ENCODE measurements at places on chromosomes 4 and X. TPM values are rescaled to one million over a fixed set of nuclear protein-coding genes. Genes with fewer than 3 reads are reported as not detected.

DNA sequence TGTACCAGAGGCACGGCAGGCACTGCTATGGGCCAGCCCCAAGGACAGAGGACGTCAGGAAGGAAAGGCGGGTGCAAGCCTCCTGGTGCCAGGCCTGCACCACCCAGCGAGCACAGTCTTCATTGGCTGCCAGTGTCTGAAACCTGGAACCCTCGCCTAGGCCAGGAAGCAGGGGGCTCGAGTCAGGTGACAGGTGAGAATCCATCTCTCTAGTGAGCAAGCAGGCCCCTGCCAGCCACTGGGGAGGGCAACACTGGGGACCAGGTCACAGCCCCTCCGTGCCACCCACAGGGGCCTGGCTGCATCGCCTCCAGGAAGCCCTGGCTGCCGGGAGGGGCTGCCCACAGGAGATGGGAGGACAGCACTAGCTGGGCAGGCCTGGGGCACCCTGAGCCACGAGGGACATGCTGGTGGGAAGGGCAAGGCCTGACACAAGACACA lies 6.9 kb upstream of the HAUS3 start:
- H3K4me3 ChIP-seq: no peak overlapping the region
- H3K27me3 ChIP-seq: peaks cover 2% of the 10 kb centered on the region
- H3K27ac ChIP-seq: no peak overlapping the region
- H3K36me3 ChIP-seq: no peaks in the 10 kb centered on the region
- H3K4me1 ChIP-seq: peaks cover 11% of the 10 kb centered on the region

CTAG1B gene
- not detected for total RNA-seq

DNA sequence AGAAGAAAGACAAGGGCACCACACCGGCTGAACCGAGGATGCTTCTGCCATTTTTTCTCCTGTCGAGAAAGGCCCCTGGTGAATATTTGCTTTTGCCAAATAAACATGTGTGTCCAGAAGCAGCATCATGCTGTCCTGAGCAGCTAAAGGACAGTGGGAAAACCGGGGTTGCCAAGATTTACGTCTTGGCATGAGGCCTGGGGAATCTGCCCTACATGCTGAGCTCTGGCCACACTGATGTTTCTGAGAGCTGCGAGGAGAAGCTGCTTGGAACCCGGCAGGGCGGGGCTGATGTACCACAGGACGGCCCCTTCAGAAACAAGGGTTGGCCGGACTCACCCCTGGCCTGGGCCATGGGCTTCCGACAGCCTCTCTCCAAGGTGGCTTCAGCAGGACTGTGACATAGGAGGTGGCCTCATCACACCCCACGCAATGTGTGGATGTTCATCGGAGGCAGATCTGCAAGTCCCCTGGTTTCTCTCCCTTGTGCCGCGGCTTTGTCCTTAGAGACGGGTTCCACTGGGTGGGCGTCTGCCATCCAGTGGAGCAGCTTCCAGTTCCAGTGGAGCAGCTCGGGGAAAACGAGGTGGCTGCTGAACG lies 42.2 kb upstream of the SORCS2 start:
- DNase-seq: no peak
- H3K36me3 ChIP-seq: no peaks in the 10 kb centered on the region
- H3K27ac ChIP-seq: no peak overlapping the region
- H3K4me3 ChIP-seq: no peak overlapping the region
- peaks cover 13% of the 10 kb centered on the region for H3K27me3 ChIP-seq
- H3K4me1 ChIP-seq: no peaks in the 10 kb centered on the region

DNA sequence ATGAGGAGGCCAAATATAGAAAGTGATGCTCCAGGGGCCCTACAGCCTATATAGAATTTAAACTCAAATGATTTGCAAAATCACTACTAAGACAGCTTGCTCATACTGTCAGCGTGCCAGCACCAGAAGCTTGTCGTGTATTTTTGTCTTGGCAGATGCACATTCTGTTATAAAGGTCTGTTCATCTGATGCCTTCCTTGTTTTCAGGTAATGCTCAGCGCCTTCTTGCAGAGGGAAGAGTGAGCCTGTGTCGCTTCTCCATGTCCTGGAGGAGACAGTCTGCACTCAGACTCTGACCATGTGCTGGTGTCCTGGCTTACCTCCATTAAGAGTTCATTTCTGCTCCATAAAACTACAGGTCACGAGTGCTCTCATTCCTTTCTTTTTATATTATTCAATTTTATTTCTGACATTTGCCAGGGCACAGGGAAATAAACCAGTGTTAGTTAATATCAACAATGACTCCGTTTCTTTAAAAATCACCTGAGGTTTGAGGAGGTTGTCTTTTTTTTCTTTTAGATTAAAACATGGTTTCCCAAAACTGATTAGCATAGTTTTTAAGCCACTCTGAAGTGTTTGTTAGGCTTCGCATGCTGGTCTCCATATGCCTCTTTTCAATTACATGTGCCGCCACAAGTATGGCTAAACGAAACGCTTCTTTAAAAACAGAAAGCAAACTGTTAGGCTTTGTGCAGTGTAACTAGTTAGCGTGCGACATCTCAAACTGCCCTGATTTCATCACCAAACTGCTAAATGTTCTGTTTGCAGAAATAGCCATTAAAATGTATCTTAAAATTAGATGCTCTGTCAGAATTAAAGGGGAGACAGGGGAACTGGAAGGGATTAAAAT lies 215.2 kb upstream of the GK2 start:
- no peak overlapping the region for H3K27ac ChIP-seq
- DNase-seq: no peak
- peaks cover 2% of the 10 kb centered on the region for H3K27me3 ChIP-seq
- H3K36me3 ChIP-seq: no peaks in the 10 kb centered on the region
- no peaks in the 10 kb centered on the region for H3K4me1 ChIP-seq

VEGFD gene
- total RNA-seq: not detected

GRCh38 chrX:53089925-53090324 lies 4.0 kb upstream of the KANTR start:
- H3K27me3 ChIP-seq: no peaks in the 10 kb centered on the region
- peaks cover 6% of the 10 kb centered on the region for H3K36me3 ChIP-seq
- H3K4me3 ChIP-seq: no peak overlapping the region
- no peak overlapping the region for H3K27ac ChIP-seq
- peaks cover 20% of the 10 kb centered on the region for H3K4me1 ChIP-seq

TLR1 gene
- 17.2 TPM for total RNA-seq

GAGE12E gene
- not detected for total RNA-seq

MTMR8 gene
- total RNA-seq: 3.5 TPM

DNA sequence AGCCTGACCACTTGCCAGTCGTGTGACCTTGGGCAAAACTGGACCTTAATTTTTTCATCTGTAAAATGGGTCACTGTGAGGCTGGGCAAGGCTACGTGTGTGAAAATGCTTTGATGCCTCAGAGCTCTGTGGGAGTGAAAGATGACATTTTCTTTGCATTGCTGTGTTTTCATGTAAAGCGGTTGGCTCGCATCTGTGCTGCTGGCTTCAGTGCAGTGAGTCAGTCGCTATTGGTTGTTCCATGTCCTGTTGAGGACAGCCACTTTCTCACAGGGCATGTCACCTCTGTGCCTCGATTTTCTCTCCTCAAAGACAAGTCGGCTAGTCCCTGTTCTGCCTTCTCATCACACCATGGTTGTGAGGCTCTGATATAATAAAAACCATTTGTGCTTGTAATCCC lies 4.4 kb downstream of the MTMR1 start:
- peaks cover 19% of the 10 kb centered on the region for H3K36me3 ChIP-seq
- no peak for DNase-seq
- no peak overlapping the region for H3K4me3 ChIP-seq
- peak overlapping the region; percentile 34 for H3K27ac ChIP-seq
- H3K27me3 ChIP-seq: no peaks in the 10 kb centered on the region

HPSE gene
- 16.5 TPM for total RNA-seq

- no peaks in the 10 kb centered on the region for H3K27me3 ChIP-seq
- H3K4me3 ChIP-seq: no peak overlapping the region
- no peaks in the 10 kb centered on the region for H3K36me3 ChIP-seq
- DNase-seq: no peak
- H3K4me1 ChIP-seq: no peaks in the 10 kb centered on the region
Observed at GRCh38 chr4:20237894-20238537, 13.7 kb upstream of the SLIT2 start.

DNA sequence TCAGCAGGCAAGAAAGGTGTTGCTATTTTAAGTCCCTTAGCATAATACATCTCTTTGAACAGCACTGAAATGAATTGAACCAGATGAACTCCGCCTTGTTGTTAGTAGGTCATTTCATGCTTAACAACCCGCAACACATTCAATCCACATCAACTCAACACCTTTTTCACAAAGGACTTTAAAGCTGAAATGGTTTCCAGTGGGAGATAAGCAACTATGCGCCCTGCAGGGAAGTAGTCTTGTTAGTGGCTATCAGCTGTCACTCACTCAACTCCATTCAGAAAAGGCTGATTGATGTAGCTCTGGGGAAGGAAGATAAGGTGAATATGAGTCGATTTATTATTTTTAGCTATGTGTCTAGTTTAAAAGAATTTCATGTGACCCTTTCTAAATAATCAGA lies 46.0 kb downstream of the ATP8A1 start:
- peaks cover 16% of the 10 kb centered on the region for H3K4me1 ChIP-seq
- no peak for DNase-seq
- no peaks in the 10 kb centered on the region for H3K27me3 ChIP-seq
- H3K36me3 ChIP-seq: peaks cover 47% of the 10 kb centered on the region
- no peak overlapping the region for H3K27ac ChIP-seq

DNA sequence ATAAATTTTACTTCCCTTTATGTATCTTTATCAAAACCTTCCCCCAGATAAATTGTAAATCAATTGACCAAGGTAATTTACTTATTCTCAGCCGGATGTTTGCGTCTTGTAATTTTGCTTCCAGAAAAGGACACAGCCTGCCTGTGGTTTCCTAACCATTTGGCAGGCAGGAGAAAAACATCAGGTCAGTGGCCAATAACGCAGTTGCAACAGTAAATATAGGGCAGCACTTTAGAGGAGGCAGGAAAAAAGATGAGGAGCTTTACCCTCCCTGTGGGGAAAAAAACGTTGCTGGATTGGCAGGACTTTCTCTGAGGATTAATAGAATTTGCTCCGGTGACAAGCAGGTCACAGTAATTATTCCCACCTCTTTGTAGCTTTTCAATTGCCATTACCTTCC lies 2618.1 kb downstream of the ARAP2 start:
- DNase-seq: no peak

DNA sequence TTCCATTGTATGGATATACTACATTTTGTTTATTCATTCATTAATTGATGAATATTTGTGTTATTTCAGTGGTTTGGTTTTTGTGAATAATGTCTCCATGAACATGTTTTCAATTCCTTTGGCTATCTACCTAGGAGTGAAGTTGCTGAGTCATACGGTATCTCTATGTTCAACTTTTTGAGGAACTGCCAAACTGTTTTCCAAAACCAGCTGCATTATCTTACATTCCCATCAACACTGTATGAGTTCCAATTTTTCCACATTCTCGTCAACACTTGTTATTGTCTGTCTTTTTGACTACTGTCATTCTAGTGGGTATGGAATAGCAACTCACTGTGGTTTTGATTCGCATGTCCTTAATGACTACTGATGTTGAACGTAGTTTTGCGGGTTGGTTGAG lies 388.6 kb upstream of the MAGEB2 start:
- no peaks in the 10 kb centered on the region for H3K36me3 ChIP-seq
- no peak for DNase-seq
- H3K4me3 ChIP-seq: no peak overlapping the region

- H3K27me3 ChIP-seq: no peaks in the 10 kb centered on the region
- H3K27ac ChIP-seq: peak overlapping the region; percentile 78
- DNase-seq: peak; percentile 29
- H3K4me1 ChIP-seq: peaks cover 19% of the 10 kb centered on the region
Observed at GRCh38 chrX:110003167-110004156, 548 bp downstream of the TMEM164 start.

DNA sequence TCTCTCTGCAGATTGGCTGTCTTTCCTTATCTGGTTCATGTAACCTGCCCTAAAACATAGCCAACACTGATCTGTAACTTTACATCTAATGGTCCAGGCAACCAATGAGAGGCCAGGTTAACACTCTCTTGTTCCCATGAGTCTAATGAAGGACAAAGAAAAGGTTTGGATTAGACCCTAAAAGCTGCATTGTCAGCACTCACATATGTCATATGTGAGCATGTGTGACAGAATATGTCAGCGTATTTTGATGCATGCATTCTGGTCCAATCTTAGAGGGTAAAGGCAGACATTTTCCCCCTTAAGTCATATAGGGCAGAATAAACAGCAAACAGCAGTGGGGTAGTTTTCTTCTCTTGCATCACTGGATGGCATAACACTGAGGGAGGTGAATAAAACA lies 3.7 kb downstream of the NDST3 start:
- no peak overlapping the region for H3K4me3 ChIP-seq
- DNase-seq: no peak
- peaks cover 32% of the 10 kb centered on the region for H3K27me3 ChIP-seq
- H3K4me1 ChIP-seq: peaks cover 5% of the 10 kb centered on the region

USP27X gene
- total RNA-seq: 3.5 TPM

IL13RA2 gene
- total RNA-seq: not detected

DNA sequence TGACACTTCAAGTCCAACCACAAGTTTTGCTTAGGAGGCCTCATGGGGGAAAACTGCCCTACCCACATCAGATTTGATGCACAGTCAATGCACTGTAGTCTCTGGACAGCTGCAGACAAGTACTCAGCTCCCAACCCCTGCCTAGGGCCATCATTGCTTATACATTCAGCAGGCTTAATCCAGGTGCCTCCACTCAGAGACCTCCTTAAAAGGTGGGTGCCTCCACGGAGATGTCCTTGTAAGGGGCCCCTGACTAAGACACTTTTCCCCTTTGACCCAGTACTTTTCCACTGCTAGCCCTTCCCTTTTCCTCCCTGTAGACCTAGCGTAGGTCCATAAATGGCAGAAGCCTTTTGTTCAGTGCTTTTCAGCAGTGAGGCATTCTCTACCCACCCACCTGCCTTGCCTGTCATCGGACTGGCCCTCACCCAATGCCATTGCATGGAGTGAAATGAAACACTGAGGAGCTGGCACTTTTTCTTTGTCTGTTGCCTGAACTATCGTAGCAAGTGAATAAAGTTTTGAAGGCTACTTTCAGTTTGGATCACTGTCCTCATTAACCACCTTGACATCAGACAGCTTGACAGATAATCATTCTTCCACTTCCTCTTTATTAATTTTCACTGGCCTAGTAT lies 23.8 kb upstream of the PLK4 start:
- H3K36me3 ChIP-seq: peaks cover 24% of the 10 kb centered on the region
- H3K27me3 ChIP-seq: no peaks in the 10 kb centered on the region
- no peak overlapping the region for H3K4me3 ChIP-seq
- DNase-seq: no peak

GBA3 gene
- not detected for total RNA-seq

- no peaks in the 10 kb centered on the region for H3K4me1 ChIP-seq
- H3K4me3 ChIP-seq: no peak overlapping the region
- no peak overlapping the region for H3K27ac ChIP-seq
- no peaks in the 10 kb centered on the region for H3K36me3 ChIP-seq
- DNase-seq: no peak
Observed at GRCh38 chr4:73751166-73751565, 10.8 kb downstream of the CXCL8 start.

All from activated naive CD8-positive, alpha-beta T cell treated with anti-CD3 and anti-CD28 coated beads, Interleukin-2, amount 10 ng/mL, durations not matched to agents 7 days and 5 days (primary cell).